Epithelial cell of alveolus of lung (primary cell): ENCODE measurements at places on chromosomes 2 and 18. TPM values are rescaled to one million over a fixed set of nuclear protein-coding genes. Genes with fewer than 3 reads are reported as not detected.

The DYNAP gene
- not detected in 2 replicates for total RNA-seq

The ALK gene
- total RNA-seq, result not detected in 2 replicates

The NEDD4L gene
- total RNA-seq, result 9.4 and 18.1 TPM in 2 replicates

The ZSCAN30 gene
- total RNA-seq, result 15.1 and 21.6 TPM in 2 replicates

The REV1 gene
- total RNA-seq, result 7.9 and 8.5 TPM in 2 replicates
